Left kidney (tissue), 8 donors: ENCODE measurements at places on chromosomes 16 and 17. TPM values are rescaled to one million over a fixed set of nuclear protein-coding genes. Genes with fewer than 3 reads are reported as not detected.

TMEM238L gene
- polyA plus RNA-seq: 3.3 TPM

TSPAN10 gene
- 4.0 TPM for polyA plus RNA-seq

GRCh38 chr16:62597875-62598274, 561.6 kb upstream of the CDH8 start:
- DNase-seq: no peak

DNA sequence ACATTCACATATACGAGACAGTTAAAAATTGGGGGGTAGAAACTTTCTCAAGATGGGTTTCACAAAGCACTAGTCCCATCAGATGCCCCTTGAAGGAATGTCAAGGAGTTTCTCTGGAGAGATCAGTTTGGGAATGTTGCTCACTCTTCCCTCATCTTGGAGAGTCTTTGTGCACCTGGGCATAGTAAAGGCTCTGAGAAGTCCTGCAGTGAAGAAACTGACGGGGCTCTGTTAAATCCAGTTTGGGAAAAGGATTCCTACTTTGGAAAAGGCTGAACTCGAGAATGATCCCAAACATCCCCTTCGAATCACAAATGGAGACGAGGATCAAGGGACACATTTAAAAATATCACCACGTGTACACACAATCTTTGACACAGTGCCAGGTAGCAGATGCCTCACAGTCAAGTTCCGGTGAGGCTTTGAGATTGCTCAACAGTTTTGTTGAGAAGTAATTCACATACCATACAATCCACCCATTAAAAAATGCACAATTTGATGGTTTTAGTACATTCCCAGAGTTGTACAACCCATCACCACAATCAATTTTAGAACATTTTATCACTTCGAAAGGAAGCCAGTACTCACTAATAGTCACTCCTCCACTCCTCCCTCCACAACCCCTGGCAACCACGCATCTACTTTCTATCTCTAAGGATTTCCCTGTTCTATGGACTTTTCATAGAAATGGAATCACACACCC, 203.4 kb upstream of the FOXF1 start:
- no peak for DNase-seq

GRCh38 chr16:81527477-81528178, 83.0 kb downstream of the CMIP start:
- DNase-seq: no peak

GRCh38 chr17:11493936-11494335, 104.3 kb upstream of the DNAH9 start:
- DNase-seq: no peak

- peak; percentile 35 for DNase-seq
These were observed 99.1 kb downstream of the ADAMTS18 start for GRCh38 chr16:77335652-77336234.

DNA sequence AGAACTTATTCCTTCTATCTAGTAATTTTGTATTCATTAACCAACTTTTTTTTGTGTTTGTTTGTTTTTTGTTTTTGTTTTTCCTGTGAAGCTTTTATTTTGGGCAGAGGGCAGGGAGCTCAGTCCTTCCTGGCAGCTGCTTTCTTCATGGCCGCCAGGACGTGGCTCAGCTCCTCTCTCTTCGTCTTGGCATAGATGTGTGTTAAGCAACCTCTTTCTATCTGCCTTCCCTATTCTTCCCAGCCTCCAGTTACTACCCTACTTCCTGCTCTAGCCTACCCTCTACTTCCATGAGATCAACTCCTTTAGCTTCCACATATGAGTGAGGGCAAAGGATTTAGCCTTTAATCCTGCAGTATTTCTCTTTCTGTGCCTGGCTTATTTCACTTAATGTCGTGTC, 8.2 kb upstream of the BRD7 start:
- no peak for DNase-seq

- no peak for DNase-seq
These were observed 40.8 kb downstream of the MRTFB start for GRCh38 chr16:14111713-14112538.

GRCh38 chr17:39927929-39928857, 661 bp downstream of the LRRC3C start:
- DNase-seq: no peak

GRCh38 chr17:21299981-21300600, 15.6 kb downstream of the MAP2K3 start:
- DNase-seq: no peak

DNA sequence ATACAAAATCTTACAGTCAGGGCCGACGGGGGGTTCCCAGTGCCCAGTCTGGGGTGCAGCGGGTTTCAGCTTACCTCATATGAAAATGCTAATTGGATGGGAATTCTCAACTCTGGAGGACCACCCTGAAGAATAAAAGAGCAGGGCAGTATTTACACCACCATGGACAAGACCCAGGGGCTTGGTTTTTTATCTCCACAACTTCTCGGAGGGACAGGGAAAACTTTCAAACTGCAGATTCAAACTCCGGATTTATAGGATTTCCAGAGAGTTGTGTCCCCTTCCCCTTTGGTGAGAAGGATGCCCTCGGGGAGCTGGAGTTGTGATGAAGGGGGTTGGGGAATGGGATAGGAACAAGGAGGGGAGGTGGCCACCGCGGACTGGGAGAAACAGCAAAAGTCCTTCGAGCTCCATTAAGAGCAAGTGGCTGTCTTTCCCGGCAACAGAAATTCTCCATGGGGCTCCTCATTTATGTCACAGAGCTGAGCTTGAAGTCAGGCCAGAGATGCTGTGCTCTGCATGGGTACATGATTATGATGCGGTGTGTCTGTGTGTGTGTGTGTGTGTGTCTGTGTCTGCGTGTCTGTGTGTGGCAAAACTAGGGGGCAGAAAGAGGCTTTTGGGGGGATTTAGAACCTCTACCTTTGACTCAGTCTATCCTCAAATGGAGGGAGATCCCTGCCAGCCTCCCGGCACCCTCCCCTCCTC, 15.7 kb downstream of the FOXL1 start:
- no peak for DNase-seq

GRCh38 chr16:2469399-2470233, 1.5 kb upstream of the NTN3 start:
- DNase-seq: no peak

DNA sequence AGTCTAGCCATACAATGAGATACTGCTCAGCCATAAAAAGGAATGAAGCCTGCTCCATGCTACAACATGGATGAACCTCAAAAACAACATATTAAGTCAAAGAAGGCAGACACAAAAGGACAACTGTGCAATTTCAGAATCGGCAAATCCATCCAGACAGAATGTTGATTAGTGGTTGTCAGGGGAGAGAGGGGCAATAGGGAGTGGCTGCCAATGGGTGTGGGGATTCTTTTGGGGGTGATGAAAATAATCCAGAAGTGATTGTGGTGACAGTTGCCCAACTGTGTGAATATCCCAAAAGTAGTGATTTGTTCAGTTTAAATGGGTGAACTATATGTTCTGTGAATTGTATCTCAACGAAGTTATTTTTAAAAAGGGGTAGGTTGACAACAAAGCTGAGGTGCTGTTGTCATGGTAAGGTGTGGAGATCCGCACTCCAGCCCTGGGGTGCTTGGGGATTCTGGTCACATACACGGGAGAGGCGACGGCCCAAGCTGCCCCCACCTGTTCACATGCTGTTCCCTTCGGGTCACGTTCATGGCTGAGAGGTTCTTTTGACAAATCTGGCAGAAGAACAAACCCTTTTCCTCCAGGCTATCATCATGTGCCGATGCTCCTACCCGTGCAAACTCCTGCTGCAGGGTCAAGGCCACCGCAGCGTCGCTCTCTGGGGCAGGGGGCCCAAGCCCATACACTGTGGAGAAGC, 9.6 kb downstream of the SLX4 start:
- no peak for DNase-seq

KRT34 gene
- polyA plus RNA-seq: not detected

GRCh38 chr17:60916043-60916442, 238.4 kb downstream of the BCAS3 start:
- no peak for DNase-seq

DNA sequence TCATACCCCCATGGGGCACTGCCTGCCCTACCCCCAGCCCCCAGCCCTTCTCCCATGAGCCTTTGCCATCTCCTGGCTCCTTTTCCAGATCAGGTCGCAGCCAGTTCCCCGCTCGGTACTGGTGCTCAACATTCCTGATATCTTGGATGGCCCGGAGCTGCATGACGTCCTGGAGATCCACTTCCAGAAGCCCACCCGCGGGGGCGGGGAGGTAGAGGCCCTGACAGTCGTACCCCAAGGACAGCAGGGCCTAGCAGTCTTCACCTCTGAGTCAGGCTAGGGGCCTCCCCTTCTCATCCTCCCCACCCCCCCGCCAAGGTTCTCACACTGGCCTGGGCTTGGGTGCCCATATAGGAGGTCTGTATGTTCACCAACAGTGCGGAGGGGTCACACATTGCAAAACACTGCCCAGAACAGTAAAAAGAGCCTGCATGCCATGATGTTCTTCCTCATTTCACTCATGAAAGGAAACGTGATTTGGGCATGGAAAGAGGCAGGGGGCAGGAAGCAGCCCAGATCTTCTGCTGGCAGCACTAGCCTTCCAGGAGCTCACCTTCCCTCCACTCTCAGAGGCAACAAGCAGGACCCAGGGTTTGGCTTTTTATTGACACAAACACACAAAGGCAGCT, 7.5 kb downstream of the IFI35 start:
- no peak for DNase-seq

OR3A2 gene
- 0.70 TPM for polyA plus RNA-seq

SPECC1 gene
- polyA plus RNA-seq: 18.4 TPM

GRCh38 chr16:30623536-30624283, 13.5 kb upstream of the ZNF689 start:
- DNase-seq: no peak

PDPR gene
- 66.2 TPM for polyA plus RNA-seq

KRT20 gene
- polyA plus RNA-seq: 0.33 TPM

DNA sequence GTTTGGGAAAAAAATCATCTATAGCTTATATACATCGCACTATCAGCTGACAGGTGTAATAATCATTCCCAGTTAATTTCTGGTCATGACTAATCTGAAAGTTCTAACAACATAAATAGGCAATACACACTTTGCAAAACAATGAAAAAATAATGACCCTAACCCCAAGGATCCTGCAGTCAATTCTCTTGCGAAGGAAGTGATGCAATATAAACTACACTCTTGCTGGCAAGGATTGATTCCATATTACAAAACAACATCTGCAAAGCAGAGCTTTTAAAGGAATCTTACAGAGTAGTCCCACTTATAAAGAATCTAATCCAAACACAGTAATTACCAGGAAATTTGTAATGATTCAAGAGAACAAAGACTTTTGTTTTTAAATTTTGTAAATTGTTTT, 73.4 kb downstream of the MYO1D start:
- no peak for DNase-seq

DNA sequence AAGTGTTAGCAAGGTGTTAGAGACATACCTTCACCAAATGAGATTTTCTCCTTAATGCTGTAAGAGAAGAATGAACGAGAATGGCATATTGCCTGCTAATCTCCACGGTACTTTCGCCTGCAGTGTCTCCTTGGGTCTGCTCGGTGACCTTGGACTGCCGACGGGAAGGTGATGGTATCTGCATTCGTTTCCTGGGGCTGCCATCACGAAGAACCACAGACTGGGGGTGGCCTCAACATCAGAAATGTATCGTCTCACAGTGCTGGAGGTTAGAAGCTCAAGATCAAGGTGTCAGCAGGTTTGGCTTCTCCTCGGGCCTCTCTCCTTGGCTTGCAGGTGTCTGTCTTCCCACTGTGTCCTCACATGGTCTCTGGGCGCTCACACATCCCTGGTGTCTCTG, 86.3 kb upstream of the TNRC6C start:
- no peak for DNase-seq

- DNase-seq: no peak
These were observed 5.9 kb downstream of the MEOX1 start for GRCh38 chr17:43655693-43656255.
